ENCODE measurements at places on chromosomes 5 and 9.

GRCh38 chr5:40616781-40617180 lies 62.9 kb upstream of the PTGER4 start:
- DNase-seq: no peak

DNA sequence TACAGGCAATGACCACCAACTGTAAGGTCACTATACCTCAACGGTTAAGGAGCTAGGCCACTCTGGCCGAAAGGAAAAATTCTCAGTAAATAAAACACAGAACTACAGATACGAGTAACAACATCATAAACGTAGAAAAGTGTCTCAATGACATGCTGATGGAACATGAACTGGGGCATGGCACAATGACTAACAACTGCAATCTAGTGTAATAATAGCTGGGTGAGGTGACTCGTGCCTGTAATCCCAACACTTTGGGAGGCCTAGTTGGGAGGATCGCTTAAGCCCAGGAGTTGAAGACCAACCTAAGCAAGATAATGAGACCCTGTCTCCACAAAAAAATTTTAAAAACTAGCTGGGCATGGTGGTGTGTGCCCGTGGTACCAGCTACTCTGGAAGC lies 9.8 kb upstream of the RAPGEF6 start:
- no peak for DNase-seq

DNA sequence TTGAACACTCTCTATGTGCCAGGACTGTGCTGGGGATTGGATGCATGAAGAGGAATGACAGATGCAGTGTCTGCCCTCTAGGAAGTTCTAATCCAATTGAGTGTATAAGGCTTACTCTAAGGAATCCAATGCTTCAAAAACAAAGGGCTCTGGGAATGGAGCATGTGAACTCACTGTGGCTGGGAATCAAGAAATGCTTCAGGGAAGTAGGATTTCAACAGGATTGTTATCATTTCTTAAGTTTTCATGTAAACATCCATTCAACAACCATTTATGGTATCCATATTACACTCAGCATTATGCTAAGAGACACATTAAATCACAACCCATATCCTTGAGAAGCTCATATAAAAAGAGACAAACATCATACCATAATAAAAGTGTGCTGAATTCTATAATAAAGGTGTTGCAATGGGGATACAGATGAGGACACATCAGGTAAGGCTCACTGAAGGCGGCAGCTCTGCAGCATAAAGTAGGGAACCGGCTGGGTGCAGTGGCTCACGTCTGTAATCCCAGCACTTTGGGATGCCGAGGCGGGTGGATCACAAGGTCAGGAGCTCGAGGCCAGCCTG lies 11.3 kb downstream of the SIL1 start:
- DNase-seq: no peak

GRCh38 chr5:11724940-11725339 lies 179.3 kb downstream of the CTNND2 start:
- no peak for DNase-seq

GRCh38 chr5:6644794-6645241 lies 11.6 kb downstream of the SRD5A1 start:
- no peak for DNase-seq

DNA sequence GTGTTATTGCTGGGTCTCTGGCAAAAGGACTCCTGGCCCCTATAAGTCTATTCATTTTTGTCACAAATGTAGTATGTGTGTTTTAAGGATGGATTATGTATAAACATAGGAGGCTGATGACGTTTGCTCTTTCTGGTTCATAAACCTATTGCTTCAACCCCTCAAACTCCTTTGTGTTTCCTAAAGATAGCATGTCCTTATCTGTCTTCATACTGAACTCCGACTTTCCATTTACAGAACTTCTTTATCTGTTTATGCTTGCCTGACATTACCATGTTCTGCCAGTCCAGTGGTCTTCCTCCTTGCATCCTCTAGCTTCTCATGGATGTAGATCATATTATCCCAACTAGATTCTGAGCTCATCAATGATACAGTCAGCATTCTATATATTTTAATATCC lies 46.1 kb downstream of the ARHGEF28 start:
- DNase-seq: no peak

- no peak for DNase-seq
These were observed 189.6 kb downstream of the HSPA4 start for GRCh38 chr5:133241179-133242092.

- DNase-seq: no peak
These were observed 13.2 kb upstream of the KIF12 start for GRCh38 chr9:114112325-114112724.

DNA sequence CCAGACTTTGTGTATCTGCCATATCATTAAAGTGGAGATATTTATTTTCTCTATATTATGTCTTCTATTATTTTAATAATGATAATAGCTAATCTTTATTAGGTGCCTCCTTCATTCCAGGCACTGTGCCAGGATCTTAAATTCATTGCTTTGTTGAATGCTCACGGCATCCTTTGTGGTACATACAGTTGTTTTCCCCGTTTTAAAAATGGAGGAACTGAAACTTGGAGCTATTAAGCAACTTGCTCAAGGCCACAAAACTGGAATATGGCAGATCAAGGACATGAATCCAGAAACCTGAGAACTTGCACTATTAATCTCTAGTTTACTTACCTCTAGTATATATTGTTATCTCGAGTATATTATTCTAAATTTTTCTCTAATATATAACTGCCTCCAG lies 41.5 kb upstream of the PPP3R2 start:
- no peak for DNase-seq

DNA sequence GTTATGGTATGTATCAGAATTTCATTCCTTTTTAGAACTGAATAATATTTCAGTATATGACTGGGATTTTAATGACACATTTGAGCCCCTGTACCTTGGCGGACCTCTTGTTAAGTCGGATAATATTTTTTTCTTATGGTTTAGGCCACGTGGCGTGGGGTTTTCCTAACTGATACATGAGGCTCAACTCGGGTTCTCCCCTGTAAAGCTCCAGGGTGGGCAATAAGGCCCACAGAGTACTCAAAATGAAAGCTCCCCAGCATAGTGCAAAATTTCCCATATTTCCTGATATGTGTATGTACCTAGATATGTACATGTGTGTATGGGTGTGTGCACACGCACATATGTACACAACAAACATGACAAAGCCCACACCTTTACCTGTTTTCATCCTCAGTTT lies 24.5 kb downstream of the TICAM2 start:
- no peak for DNase-seq
